AG09309 (cell line): ENCODE measurements at places on chromosomes 12 and 14.
A peak's percentile ranks its signal among the peaks of the same experiment; 100 is the strongest.

- DNase-seq, result peak; percentile 45
Measured at GRCh38 chr12:84077679-84078078, 834.9 kb downstream of the SLC6A15 start.

DNA sequence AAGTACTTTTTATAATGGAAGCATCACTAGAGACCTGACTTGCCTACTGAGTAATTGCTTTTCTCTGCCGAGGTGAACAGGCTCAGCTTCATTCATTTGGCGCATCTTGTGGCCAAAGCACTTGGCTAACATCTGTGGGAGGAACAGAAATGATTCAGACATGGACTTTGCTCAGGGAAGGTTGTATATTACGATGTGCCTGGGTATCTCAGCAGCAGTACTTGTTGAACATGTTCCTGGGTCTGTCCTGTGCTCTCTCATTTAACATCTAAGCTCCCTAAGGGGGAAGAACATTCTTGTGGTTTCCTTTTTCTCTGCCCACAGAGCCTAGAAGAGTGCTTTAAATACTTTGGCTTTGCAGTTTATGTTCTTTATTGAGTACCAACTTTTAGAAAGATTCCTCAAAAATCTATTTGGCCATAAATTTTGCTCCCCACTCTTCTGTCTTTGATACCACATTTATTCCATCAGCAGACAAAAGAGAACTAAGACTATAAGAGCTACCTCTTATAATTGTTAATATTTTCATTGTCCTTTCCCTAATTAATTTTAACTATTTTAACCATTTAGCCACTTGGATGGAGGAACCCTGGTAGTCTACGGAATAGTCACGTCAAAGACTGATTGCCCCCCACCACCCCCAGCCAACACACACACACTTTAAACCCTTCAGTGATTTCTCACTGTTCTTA is 101.2 kb upstream of the EGLN3 start:
- DNase-seq, result peak; percentile 49

GRCh38 chr12:2360630-2361170 is 307.9 kb downstream of the CACNA1C start:
- DNase-seq, result no peak

- no peak for DNase-seq
Measured at GRCh38 chr12:121241156-121241970, 31.4 kb downstream of the P2RX4 start.

- no peak for DNase-seq
Measured at GRCh38 chr12:94643606-94644005, 6.8 kb downstream of the TMCC3 start.

GRCh38 chr14:67975470-67975869 is 155.9 kb downstream of the RAD51B start:
- DNase-seq, result no peak

GRCh38 chr14:95597784-95598211 is 62.9 kb downstream of the GLRX5 start:
- DNase-seq, result peak; percentile 1

DNA sequence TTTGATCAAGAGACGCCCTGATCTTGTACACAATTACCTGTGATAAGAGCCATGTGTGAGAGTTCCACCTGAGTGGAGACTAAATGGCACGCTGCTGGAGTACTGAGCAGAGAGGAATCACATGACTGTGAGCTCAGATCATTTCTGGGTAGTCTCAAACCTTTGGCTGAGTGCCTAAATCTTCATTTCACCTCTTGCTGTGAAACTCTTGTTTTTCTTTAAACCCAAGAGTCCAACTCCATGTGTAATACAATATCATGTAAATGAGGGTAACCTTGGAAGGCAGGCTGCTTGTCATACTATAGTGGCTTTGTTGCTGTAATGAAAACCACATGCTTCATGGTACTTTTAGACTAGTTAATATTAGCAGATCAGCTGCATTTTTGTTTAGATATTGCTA is 156.9 kb downstream of the CAND1 start:
- DNase-seq, result peak; percentile 33

GRCh38 chr12:80469681-80470080 is 25.6 kb downstream of the PTPRQ start:
- DNase-seq, result no peak

DNA sequence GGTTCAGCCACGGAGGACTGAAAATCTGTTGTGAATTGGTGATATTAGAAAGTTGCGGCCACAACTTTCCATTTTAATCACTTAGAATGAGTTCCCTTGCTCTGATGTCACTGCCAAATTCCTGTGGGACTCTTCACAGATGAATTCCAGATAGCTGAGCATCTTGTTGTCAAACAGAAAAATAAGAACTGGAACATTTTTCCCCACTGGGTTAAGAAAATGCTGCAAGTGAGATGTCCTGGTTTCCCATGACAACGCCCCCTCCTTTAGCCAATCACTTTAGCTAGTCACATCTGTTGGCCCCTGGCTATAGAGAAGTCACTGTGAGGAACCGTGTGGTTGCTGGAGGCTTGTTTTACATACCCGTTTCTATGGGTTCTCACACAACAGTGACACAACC is 135.9 kb downstream of the KTN1 start:
- DNase-seq, result peak; percentile 73

DNA sequence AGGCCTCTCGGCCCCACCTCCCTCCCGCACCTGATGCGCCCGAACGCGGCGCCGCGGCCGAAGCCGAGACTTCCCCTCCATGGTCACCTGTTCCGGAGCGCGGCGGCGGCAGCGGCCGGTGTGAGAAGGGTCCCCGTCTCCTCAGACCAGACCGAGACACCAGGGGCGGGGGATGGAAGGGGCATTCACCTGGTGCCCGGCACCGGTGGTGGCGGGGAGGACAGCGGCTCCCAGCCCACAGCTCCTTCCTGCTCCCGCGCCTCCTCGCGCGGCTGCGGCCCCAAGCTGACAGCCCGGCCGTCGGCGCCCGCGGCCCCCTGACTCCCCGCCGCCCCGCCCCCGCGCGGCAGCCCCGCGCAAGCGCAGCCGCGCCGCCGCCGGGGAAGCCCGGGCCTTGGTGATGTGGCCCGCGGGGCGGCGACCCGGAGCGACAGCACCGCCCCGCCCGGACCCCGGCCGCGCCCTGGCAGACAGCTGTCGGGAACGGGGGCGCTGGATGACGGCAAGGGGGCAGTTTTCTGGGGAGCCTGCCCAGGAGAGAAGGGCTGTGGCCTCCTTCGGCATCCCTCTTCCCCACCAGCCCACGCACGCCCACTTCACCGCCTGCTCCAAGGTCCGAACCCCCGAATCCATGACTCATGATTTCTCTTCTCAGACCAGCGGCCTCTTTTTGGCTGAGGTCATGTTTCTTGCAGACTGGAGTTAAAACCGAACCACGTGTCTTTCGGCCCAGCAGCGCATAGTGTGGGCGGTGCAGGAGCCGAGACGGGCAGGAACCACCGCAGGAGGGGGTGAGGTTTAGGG is at the start of gene SLC41A2:
Gene SLC41A2, minus strand, starts transcription at position 290 of the 804 bp plus-strand sequence. CDS start 29,763 bp downstream, outside the sequence.
- peak; percentile 55 for DNase-seq

- DNase-seq, result no peak
Measured at GRCh38 chr14:84465880-84466279, 1064.1 kb upstream of the FLRT2 start.

DNA sequence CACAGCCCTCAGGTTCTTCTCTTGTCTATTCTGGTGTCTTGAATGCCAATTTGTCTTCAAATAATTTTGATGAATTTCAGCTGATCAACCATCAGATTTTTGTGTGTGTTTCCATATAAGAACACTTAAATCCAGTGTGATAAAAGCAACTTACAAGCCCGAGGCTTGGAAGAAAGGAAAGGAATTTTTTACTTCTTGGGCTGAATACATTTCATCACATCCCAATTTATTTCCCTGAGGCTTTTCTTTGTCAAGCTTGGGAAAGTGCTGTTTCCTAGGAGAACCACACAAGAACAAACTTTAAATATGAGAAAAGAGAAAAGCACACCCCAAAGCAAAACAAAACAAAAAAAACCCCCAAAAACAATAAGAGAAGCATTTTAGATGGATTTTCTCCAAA is 26.6 kb downstream of the GPRC5D start:
- DNase-seq, result no peak

DNA sequence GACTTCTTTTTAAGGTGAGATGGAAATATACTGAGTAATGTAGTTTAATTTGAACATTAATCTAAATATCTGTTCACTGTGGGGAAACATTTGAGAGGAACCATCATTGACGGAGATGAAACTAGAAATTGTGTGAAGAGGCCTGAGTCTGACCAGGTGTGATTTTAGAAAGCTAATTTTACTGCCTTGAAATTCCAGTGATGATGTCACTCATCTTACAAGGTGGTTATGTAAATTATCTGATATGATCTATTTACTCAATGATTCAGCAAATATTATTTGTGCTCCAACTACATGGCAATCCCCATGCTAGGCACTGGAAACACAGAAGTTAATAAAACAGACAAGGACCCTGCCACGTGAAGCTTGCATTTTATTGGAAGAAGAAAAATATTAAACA is 435.7 kb upstream of the DCN start:
- no peak for DNase-seq

GRCh38 chr14:81153187-81153586 is 67.6 kb downstream of the GTF2A1 start:
- no peak for DNase-seq

GRCh38 chr12:2803635-2804392 is 8.7 kb upstream of the ITFG2 start:
- no peak for DNase-seq

DNA sequence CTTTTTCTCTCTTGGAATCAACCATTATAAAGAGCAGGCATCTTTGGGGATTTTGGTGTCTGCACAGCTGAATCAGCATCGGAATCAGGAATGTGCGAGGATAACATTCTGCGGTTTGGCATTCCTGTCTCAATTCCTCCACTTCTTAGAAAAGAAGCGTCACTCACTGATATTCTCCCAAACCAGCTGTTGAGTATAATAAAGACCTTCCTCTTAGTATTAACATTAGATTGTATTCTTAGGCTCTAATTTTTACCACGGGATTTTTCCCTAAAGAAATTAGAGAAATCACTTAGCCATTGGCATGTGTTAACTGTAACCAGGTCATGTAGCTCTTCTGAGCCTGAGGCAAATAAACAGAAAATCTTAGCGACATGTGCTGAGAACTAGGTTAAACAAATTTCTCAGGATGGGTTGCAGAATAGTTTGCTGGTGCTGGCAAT is 128.7 kb downstream of the TMX1 start:
- DNase-seq, result peak; percentile 87

DNA sequence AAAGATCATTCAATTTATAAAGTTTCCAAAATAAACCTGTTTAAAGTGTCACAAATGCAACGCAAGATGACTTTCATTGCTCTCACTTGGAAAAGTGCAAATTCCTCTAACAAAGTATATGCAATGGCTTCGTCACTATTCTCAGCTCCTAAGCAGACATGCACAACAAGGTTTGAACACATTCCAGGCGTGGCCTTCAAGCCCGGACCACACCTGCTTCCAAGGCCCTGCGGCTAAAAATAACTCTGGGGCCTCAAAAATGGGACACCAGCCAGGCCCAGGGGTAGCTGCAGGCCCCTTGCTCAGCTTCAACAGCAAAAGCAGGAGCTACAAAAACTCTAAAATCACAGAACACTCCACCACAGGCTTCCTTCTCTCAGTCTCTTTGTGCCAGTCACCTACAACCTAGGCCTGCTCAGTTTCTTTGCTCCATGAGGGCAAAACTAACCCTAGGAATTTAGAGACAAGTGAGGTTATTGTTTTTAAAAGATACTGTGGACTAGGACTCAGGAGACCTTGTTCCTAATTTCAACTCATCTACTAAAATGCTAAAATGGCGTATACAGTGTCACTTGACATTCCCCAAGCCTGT is 29.3 kb downstream of the DUSP16 start:
- no peak for DNase-seq

- no peak for DNase-seq
Measured at GRCh38 chr12:113448873-113449272, 22.8 kb downstream of the LHX5 start.

GRCh38 chr14:22314183-22314820 is 274.7 kb downstream of the DAD1 start:
- no peak for DNase-seq

GRCh38 chr14:46596236-46596635 is 55.3 kb downstream of the RPL10L start:
- DNase-seq, result no peak

- DNase-seq, result no peak
Measured at GRCh38 chr12:54240971-54241588, 38.8 kb downstream of the CBX5 start.

- DNase-seq, result no peak
Measured at GRCh38 chr14:84128050-84128449, 1401.9 kb upstream of the FLRT2 start.

- no peak for DNase-seq
Measured at GRCh38 chr12:94879542-94879941, 124.0 kb downstream of the NDUFA12 start.
